ENCODE measurements at places on chromosomes 7 and 10.

GRCh38 chr7:139681463-139681755, 96.4 kb downstream of the HIPK2 start:
- no peak for ATAC-seq

GRCh38 chr7:521221-522070, 1.8 kb upstream of the PDGFA start:
- no peak for ATAC-seq

DNA sequence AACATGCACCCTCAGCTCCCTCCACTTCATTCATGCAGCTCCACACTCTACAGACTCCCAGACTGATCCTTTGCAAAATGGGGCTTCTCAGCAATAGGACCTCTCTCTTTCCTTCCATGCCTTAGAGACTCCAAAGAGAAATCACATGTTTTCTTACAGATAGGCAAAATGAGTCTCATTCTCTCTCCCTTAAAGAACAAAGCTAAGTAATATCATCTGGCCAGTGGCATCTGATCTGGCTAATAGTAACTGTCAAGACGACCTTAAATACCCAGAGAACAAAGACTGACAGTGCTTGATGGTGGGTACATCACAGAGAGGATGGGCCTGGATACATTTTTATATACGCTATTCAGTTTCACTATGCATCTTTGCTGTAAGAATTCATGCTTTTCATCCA, 43.1 kb upstream of the CALD1 start:
- no peak for ATAC-seq

DNA sequence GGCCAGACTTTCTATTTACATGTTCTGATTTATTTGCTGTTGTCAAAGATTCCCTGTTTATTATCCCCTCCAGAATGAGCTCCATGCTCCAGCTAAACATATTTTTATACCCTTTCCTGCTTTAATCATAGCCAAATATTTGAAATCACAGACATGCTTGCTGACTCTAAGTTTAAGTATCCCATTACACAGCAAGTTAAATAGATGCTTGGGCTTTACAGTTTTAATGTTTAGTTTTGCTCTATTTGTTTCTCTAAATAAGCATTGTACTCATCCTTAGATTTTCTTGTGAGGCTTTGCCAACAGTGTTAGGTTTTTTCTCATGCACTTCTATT, 196.8 kb downstream of the TAX1BP1 start:
- no peak for ATAC-seq

DNA sequence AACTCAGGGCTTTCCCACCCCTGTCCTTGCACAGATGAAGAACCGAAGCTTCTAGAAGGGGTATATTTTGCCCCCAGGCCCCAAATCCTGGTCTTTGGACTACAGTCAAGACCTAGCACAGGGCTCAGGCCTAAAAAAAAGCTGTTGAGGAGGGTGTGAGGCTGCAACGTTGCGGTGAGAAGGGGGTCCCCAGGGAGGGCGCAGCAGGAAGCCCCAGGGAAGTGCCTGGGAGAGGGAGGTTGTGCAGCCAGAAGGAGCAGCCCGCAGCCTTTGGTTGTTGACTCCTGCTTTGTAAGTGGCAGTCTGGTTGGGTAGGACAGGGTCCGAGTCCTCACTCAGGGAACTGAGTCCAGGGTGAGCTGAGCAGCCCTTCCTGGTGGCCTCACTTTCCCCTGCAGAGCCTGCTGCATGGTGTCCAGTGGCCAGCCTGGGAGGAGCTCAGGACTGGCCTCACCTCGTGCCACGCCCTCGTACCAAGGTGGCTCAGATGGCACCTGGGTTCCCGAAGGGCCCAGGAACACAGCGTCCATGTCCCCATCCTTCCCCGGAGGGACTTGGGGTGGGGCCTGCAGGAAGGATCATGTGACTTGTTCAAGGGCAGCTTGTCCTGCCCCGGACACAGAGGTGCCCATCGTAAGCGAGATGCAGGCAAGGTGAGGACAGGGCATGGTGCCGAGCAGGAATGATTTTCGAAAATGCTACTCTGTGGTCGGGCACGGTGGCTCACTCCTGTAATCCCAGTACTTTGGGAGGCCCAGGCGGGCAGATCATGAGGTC, 166.4 kb upstream of the TNRC18 start:
- ATAC-seq, result no peak

DNA sequence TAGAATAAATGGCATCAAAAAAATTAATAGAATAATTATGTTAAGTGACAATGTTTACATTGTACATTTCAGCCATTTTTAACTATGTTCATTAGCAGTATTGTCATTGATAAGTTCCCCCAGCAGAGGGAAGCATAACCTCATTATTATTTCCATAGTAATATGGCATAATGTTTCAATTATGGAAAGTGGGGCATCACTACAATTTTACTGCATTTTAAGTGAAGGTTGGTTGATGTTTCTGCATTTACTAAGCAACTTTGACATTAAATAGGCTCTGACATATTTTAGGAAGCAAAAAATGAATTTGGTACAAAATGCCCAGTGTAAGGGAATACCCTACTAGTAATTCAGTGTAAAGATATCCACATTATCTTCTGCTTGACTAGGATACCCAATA, 218.3 kb downstream of the SEMA3A start:
- ATAC-seq, result no peak

GRCh38 chr10:20743942-20744341, 153.2 kb downstream of the NEBL start:
- ATAC-seq, result no peak

DNA sequence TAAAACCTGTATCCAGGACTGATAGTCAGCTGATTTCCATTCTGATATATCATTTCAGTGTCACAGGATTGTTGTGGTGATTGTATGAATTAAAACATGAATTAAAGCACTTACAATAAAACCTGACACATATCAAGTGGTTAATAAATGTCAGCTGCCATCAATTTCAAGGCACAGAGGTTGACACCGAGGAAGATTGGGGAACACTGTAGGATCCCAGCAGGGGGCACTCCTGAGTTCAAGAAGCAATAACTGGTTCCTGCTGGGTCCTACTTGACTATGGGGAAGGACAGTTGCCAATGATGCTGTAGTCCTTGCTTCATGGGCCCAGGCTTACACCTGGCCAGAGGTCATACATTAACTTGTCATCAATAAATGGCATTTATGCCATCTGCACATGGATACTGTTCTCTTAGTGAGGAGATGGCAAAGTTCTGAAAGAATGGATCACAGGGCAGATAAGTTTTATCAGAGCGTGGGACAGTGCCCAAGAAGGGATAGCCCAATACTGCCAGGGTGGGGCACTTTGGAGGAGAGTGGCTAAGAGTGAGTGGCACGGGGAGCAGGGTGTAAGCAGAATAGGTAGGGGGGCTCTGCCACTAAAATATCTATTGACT, 24.1 kb downstream of the FZD1 start:
- ATAC-seq, result peak; percentile 53

DNA sequence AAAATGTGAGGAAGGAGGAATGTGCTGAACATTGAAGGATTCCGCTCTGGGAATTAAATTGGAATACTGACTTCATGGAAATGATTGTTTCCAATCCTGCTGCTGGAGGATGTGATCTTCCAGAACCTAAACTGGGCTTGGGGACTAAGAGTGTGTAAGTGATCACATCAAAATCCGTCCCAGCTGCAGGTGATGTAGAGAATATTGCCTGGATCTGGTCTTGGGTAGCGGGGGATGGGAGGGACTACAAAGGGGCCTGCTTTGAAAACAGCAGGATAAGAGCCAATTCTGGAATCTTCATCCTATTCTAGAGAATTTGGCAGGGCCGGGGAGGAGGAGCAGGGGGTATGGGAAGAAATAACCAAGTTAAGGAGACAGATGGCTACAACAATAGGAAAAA, 552.2 kb upstream of the FZD8 start:
- ATAC-seq, result no peak

DNA sequence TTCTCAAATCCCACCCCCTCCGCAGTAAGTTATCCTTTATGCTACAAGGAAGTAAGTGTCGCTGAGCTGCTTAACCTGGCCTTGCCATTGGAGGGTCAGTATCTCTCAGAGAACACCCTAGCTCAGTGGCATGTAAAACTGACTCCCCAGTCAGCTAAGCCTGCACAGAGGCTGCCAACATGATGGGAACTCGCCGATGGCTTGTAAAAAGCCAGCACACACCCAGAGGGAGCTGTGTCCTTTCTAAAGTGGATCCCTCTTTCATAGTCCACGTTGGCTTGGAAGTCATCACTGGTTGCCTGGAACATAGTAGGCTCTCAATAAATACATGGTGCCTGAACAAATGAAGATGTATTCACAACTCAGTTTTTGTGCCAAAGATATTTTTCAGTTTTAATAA, 249.1 kb upstream of the YAE1 start:
- ATAC-seq, result no peak

All from stimulated activated memory B cell treated with anti-CD40 and anti-IgM and Interleukin-4, amounts not matched to agents 10 μg/mL and 1 μg/mL and 100 μg/mL, for 72 hours (primary cell).